ENCODE measurements at places on chromosomes 12 and 14. TPM values are rescaled to one million over a fixed set of nuclear protein-coding genes. Genes with fewer than 3 reads are reported as not detected.
A peak's percentile ranks its signal among the peaks of the same experiment; 100 is the strongest.

DNA sequence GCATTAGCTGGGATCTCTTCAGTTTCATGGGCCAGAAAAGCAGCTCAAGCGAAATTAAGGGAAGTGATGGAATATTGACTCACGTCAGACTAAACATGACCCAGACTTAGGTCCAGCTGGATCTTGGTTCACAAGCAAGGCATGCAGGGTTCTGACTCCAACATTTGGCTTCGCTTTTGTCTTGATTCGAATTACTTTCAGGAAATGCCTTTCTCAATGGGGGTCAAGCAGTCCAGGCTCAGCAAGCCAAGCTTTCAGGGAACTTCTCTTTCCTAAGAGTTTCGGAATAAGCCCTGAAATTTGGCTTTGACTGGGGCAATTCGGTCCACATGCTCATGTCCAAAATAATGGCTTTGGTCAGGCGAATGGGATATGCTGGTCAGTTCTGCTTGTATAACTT is 678.7 kb upstream of the TMEM132C start:
- peak; percentile 73 for DNase-seq

The GLIPR1 gene
- 14.1 TPM for total RNA-seq

The LAG3 gene
- total RNA-seq: 0.47 TPM

GRCh38 chr12:48615681-48616080 is 45.8 kb upstream of the LALBA start:
- no peak for DNase-seq

- DNase-seq: no peak
These were observed 5.4 kb downstream of the SERPINA1 start for GRCh38 chr14:94382716-94383596.

DNA sequence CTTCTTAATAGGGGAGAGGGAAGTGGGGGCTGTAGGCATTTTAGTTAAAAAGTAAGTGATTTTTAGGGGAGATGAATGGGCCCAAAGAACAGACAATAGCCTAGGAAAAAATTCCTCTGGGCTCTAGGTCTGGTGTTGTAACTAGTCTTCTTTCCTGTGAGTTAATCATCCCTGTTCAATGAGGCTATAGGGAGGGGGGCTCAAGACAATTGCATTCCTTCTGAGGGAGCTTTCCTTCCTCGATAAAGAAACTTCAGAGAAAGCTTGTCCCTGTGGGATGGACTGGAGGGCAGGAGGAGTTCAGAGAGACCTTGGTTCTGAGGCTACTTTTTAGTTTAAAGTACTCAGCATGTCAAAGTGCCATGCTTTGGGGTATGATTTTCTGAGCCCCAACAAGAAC is 127.2 kb downstream of the BBS10 start:
- no peak for DNase-seq

The PCED1B gene
- total RNA-seq: 1.4 TPM

DNA sequence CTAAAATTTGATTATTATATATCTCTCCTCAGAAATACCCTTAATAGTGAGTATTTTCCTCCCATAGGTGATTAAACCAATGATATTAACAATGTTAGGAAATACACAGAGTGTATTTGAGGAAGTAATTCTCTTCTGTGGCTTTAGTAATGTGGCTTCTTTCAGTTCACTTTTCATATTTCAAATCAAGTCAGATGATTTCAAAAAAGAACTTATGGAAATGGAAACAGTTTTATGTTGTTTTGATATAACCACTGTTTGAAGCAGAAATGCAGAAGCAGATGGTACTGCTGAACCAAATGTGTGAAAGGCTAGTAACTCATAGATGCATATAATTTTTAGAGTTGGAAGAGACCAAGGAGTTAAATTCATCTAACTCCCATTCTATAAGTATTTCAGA is 1.9 kb upstream of the GPR33 start:
- no peak for DNase-seq

GRCh38 chr12:3990501-3991280 is 117.5 kb upstream of the PARP11 start:
- DNase-seq: no peak

DNA sequence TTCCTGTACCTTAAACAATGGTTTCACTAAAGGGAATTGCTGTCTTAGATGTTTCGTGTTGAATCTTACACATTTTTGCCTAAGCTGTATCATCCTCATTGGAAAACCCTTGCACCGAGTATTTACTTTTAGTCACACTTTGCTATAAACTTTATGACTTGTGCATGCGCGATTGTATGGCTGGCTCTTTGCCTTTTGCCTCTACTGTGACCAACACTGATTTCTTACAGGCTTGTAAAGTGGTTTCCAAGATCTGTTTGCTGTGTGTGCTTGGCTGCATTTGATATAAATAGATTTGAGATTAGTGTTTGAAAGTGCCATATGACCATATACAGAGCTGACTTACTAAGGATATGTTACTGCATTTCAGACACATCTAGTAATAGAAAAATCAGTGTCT is 40.5 kb downstream of the RASSF3 start:
- DNase-seq: no peak

The CAPZA3 gene
- total RNA-seq: not detected

The E2F7 gene
- total RNA-seq: not detected

Data from right atrium auricular region (tissue), 2 donors.